ENCODE measurements at places on chromosomes 1 and 21.

DNA sequence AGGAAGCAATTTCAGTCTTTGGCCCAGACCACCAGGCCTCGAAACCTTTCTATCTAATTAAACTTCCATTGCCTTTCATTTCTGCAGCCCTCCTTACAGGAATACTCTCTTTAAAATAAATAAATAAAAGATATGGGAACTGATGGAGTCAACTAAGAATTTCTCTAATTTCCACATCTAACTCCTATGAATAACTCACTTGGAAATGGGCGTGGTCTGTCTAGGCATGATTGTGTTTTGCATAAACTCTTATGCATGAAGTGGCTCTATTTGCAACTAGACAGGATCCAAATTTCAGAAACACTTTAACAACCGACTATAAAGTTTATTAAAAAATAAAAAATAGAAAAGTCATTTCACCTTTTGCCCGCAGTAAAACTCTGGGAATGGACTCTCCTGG, 199.5 kb downstream of the ADSS2 start:
- DNase-seq, result no peak

DNA sequence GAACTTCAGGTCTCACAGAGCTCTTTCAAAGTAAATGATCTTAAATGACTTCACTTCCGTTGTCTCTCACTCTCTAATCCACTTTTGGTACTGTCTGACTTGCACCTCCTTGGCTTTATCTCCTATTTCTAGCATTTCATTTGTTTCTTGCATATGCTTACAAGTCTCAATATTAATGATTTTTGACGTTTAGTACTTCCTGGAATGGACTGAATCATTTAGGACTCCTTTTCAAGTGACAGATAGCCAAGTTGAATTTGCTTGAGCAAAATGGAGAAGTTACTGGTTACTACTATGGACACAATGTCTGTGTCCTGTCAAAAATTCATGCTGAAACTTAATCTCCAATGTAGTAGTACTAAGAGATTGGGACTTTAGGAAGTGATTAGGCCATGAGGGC, 7.0 kb upstream of the SGIP1 start:
- no peak for DNase-seq

GRCh38 chr1:114043054-114043453, 63.8 kb downstream of the OLFML3 start:
- no peak for DNase-seq

DNA sequence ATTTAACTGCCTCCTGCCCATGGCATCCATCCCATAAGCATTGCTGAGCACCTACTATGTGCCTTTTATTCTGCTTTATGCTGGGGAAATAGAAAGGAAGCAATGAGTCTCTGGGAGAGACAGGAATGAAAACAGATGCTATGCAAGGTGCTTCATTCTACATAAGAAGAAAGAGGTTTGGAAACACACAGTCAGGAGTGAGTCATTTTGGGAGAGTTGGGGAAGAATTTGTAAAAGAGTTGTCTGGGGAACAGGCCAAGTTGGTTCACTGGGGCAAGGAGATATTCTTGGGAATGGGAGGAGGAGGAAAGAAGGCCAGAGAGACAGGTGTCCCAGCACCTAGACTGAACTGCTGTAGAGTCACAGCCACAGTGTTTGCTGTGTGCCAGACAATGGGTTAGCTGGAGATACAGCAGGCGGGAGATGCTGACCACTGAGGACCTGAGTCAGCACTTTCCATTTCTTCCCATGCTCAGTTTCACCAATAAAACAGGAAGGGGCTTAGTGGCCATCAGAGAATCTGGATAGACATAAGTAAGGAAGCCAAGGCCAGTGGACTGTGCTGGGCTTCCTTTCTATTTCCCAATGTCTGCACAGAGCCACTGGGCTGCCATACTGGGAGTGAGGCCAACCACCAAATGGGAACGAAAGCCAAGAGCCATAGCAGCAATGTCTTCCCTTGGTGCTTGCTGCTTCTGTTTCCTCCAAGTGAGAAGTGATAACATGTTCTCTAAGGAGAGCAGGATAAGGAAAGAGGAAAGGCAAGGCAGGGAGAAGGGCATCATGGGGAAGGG, 187.7 kb upstream of the USP24 start:
- no peak for DNase-seq

GRCh38 chr1:17696417-17697301, 58.5 kb upstream of the ACTL8 start:
- DNase-seq, result no peak

DNA sequence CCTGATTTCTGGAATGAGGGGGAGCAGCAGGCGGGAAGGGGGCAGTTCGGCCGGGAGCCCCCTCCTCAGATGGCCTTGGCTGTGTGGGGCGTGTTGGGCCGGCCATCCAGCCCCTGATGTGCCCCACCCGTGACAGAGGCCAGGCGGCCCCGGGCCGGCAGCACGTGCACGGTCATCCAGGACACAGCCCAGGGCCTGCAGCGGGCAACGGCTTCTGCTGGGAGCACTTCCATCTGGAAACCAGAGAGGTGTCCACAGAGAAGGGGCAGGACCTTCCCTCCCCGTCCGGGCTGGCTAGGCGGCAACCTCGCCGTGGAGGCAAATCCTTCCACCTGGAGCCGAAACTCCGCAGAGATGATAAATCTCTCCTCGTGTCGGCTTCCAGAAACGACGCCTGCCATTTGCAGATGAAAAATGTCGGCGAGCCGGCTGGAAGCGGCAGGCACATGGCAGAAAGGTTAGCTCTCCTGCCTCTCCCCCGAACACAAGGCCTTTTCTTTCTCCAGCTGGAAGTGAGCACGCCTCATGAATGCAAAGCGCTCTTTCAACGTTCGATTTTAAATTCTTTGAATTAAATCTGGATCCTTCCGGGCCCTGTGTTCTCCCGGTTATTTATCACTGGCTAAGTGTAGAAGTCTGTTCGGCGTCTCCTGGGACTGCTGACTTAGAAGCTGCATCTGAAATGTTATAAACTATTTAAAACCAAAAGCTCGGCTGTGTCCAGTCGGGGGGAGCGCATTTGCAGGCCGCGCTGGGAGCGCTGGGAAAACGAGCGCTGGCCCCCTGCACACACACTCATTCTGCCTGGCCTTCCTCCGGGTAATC, 9.4 kb upstream of the ACTRT2 start:
- DNase-seq, result no peak

- DNase-seq, result no peak
Observed at GRCh38 chr1:156578055-156578454, 1.5 kb upstream of the TTC24 start.

GRCh38 chr1:175947771-175948170, 204.4 kb upstream of the TNR start:
- DNase-seq, result no peak

GRCh38 chr1:114982251-114982650, 47.4 kb upstream of the TSHB start:
- DNase-seq, result no peak

DNA sequence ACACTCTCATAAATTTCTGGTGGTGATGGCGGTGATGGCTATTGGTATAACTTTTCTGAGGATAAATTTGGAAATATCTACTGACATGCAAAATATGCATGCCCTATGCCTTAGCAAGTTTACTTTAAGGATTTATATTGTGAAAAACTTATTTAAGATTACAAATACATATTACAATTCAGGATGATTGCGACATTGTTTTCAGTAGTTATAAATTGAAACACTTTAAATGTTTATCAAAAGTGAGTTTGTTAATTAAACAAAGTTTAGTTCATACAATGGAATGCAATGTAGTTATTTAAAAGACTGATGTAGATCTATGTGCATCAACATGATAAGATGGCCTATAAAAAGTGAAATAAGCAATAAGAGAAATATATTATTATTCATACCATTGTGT, 331.3 kb upstream of the NR5A2 start:
- DNase-seq, result no peak

DNA sequence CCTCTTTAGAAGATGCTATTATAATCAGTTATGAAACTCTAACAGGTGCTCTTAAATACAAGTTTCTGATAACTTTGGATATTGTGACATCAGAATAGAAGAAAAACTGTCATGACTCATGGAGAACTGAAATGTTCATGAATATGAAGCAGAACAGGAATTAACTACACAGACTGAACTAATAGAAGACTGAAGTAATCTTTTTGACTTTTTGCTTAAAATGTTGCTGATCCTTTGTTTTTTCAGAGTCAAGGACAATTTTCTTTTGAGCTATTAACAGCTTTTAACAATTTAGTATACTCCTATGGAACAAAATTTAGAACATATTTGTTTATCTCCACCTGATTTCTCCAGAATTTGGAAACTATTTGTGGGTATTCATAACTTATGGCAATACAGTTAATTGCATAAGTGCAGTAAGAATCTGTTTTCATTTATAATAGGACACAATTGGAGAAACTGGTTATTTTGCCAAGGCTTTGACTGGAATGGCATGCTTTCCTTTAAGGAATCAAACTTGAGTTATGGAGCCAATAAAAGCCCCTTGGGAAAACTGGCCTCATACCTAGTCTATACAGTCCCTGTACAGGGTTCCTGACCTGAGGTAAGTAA, 18.7 kb upstream of the PLA2G5 start:
- DNase-seq, result no peak

- no peak for DNase-seq
Observed at GRCh38 chr1:147171399-147172167, 687 bp downstream of the PRKAB2 start.

DNA sequence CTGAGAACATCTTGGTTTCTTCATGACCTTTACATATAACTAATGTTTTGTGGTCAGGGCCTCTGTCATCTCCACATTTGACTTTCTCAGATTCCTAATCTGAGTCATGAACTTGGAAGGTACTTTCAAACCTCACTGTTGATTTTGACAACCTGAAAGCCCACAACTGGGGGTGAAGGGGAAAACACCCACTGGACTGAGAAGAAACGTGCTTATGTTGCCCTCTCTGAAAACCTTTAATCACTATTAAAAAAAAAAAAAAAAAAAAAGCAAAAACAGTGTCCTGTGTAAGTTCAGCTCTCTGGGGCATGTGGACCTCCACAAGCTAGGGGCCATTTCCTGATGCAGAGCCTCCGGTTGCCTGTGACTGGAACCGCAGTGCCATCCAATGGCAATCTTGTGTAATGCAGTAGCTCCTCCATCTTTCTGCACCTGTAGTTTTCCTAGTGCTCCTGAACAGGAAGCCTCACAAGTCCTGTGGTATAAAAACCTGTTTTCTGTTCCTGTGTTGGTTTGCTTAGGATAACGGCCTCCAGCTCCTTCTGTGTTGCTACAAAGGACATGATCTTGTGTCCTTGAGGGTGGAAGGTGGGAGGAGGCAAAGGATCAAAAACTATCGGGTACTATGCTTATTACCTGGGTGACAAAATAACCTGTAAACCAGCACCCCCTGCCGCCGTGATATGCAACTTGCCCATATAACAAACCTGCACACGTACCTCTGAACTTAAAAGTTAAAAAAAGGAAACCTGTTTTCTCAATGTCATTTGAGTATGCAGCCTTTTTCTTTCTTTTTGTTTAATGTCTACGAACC, 124.5 kb downstream of the ZNF648 start:
- no peak for DNase-seq

DNA sequence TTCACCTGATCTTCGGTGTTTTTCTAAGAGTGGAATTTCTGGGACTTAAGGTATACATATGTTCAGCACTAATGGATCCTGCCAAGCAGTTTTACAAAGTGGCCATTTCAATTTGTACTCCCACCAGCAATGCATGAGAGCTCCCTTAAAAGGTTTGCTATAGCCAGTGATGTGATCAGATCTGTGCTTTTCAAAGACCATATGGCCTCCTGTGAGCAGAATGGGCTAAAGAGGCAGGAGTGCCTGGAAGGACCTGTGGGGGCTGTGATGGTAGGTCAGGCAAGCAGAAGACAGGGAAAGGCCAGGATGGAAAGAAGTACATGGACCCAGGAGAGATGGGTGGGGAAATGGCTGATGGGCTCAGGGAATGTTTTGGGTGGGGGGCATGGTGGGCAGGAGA, 252.7 kb downstream of the DISC1 start:
- DNase-seq, result no peak

DNA sequence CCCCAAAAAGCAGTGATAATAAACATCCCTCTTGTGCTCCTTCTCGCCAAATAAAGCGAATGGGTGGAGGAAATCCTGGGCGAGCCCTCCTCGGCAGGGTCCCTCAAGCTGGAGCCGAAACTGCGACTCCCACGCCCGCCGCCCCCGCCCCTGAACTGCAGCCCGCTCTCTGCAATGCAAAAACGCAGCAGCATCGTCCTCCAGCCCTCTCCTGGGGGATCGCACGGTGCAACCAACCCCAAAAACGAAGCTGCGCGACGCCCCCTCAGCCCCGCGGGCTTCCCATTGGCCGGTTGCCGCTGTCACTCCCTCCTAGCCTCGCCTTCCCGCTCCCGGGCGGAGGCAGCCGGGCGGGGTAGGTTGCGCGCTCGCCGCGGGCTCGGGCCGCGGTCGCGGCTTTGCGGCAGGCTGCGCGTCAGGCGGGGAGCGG, at the start of gene TMCC2:
Gene TMCC2, plus strand, starts transcription at position 363 of the 430 bp plus-strand sequence. CDS start 619 bp downstream, outside the sequence.
- peak; percentile 66 for DNase-seq

DNA sequence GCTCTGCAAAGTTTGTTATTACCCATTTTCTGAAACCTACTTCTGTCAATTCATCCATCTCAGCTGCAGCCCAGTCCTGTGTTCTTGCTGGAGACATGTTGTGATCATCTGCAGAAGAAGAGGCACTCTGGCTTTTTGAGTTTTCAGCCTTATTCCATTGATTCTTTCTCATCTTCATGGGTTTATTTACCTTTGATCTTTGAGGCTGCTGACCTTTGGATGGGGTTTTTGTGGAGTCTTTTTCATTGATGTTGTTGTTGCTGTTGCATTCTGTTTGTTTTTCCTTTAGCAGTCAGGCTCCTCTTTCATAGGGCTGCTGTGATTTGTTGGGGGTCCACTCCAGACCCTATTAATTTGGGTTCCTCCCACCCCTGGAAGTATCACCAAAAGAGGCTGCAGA, 164.3 kb downstream of the FCRL5 start:
- no peak for DNase-seq

DNA sequence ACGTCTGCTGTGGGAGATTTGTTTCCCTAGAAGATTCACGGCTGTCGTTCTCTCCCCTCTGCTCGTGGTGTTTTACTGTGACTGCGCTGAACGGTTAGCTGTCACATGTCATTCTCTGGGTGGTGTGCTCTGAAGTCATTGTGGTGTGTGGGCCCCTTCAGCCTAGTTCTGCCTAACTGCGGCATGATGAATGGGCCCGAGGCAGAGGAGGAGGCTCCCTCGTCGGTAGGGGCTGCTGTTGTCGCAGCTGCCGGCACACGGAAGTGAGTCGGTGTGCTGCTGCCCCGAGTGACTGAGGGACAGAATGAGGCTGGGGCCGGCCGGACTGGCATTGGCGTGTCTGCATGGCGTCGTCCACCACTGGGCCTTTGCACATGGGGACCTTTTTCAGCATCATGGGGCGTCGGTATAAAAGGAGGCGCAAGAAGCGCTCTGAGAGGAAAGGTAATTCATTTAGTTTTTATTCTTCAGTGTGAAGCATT, 77.9 kb downstream of the ADARB1 start:
- DNase-seq, result peak; percentile 48

- no peak for DNase-seq
Observed at GRCh38 chr1:48109390-48110013, 112.3 kb upstream of the TRABD2B start.

GRCh38 chr1:180560868-180561600, 2.3 kb downstream of the OVAAL start:
- no peak for DNase-seq
